SK-N-DZ (cell line): ENCODE measurements at places on chromosomes 5 and 9.

GRCh38 chr5:39992617-39993202, 567.9 kb upstream of the DAB2 start:
- no peak for DNase-seq

DNA sequence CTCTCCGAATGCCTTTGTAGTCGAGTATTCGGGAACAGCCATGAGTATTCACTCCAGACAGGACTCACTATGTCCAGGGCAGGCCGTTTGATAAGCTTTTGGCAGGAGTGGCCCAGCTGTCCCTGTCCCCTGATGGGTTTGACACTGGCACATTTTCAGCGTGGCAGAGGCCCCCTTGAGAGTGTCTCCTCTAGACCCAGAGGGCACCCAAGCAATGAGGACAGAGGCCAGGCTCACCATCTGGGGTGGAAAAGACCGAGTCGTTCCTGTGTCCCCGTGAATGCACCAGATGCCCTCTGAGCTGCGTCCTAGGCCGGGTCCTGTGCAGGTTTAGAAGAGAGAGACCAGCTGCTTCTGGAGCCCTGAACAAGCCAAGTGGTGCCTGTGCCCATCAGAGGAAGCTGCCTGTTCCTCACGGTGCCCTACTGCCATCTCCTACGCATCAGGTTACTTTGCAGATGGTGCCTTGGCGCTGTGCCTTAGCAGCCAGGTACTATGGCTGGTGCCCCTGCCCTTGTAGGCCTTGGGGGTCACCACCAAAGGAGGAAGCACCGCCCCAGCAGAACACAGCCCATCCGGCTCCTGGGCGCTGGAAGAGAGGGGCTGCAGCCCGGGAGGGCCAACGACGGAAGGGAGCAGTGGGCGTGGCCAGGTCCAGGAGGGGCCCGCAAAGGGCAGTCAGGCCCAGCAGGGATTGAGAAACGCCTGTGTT, 42.4 kb downstream of the LRSAM1 start:
- DNase-seq, result no peak

- no peak for DNase-seq
Measured at GRCh38 chr5:144333336-144333920, 162.8 kb downstream of the KCTD16 start.

DNA sequence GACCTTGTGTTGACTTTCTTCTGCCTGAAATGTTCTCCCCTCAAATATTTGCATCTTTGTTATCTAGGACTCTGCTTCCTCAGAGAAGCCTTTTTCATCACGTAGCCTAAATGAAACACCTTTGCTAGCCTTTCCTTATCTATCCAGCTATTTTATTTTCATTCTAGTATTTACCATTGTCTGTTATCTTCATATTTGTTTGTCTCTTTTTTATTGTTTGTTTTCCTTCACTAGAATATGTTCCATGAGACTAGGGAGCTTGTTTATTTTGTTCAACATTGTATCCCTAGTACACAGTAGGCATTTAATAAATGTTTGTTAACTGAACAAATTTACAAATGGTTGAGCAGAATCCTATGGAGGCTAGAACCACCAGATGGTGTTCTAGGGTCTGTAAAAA, 178.0 kb downstream of the NPR3 start:
- no peak for DNase-seq

- no peak for DNase-seq
Measured at GRCh38 chr5:55102348-55102747, at the start of gene GZMA. GZMA (plus strand) TSS chr5:55102646; CDS start chr5:55102683, 37 bp downstream.

DNA sequence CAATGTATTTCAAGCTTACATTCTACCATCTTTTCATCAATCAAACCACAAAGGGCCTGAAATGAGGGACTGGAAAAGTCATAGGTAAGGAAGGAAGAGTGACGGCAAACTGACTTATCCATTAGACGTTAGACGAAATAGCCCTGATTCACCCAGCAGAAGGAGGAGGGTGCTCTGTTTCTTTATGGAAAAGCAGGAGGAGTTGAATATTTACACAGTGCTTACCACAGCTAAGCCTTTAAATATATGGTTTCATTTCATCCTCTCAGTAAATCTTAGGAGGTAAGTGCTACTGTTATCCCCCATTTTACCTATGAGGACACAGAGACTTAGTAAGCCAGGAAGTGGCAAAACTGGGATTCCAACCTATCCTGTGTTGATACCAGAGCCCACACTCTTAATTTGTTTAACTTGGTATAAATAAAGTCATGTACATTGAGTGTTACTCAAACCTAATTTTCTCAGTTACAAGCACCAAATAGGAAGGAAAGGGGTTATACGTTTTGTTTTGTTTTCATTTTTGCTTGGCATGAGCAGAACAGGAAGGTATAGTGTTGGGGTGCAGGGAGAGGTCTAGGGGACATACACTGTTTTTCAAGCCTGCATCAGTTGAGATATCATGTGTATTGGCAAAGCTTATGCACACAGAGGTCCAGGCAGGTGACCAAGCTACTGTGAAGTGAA, 98.1 kb upstream of the IFNK start:
- no peak for DNase-seq

GRCh38 chr5:160635046-160635445, 213.4 kb downstream of the PTTG1 start:
- no peak for DNase-seq

GRCh38 chr9:92094655-92095054, 20.6 kb downstream of the SPTLC1 start:
- DNase-seq, result no peak

GRCh38 chr5:143231416-143231815, 172.1 kb downstream of the NR3C1 start:
- DNase-seq, result no peak

GRCh38 chr9:113769412-113769811, 106.7 kb upstream of the ZNF618 start:
- no peak for DNase-seq

DNA sequence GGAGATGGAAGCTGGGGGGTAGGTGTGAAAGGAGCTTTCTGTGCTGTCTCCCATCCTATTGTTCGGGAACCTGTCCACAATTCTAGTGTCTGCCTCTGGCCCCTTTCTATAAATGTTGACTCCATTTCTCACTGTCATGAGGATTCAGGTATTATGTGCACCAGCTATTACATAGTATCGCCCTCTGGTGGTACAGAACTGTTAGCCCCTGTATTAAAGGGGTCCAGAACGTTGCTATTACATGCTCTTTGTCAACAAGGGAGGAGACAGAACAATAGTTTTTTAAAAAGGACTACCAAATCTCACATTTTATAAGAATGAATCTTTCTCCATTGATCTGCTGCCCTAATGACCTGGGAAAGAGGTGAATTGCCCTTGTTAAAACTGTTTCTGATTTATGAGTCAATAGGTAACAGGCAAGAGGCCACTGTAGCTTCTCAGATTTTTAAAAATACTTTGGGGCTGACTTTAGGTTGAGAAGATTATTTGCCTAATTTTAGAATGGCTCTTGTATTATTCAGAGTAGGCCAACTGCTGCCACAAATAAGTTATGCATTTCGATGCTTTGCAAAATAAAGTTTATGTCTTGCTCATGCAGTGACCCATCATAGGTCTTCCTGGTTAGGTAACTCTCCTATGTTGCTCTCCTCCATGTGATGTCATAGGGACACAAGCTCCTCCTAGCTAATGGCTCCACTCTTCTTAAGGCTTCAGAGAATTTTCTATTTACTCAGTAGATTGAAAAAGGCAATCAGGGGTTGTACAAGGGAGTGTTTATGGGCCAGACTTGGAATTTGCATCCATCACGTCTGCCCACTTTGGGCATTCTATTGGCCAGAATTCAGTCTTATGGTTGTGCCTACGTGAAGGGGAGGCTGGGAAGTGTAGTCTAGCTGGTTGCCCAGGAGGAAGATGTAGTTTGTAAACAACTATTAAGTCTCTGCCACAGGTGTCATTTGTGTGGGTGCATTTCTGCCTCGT, 20.8 kb downstream of the DCANP1 start:
- peak; percentile 62 for DNase-seq
